Activated CD4-positive, alpha-beta T cell treated with anti-CD3 and anti-CD28 coated beads for 4 hours (primary cell): ENCODE measurements at places on chromosomes 7 and 10.

GRCh38 chr10:90930070-90930837, 9.4 kb upstream of the ANKRD1 start:
- DNase-seq: no peak

- no peak for DNase-seq
These were observed 54.7 kb upstream of the AMPH start for GRCh38 chr7:38685851-38686250.

GRCh38 chr7:32314761-32315160, 175.4 kb downstream of the LSM5 start:
- no peak for DNase-seq

DNA sequence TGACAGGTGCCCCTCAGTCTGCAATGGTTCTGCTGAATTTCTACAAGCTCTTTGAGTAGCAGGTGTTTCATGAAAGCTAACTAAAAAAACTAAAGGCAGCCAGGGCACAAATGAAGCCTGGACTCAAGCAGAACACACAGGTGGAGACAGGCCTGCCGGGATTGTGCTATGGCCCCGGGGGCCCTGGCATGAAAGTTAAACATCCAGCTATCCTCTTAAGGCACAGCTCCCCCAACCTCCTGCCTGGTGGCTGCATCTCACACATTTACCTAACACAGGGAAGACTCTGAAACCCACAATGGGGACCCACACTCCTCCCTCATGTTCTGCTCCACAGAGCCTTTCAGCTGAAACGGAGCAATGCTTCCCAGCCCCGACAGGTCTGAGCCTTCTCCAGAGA, 76.3 kb upstream of the CAMK2B start:
- DNase-seq: no peak

- DNase-seq: no peak
These were observed 49.0 kb upstream of the TNRC18 start for GRCh38 chr7:5472432-5473315.

- no peak for DNase-seq
These were observed 337 bp downstream of the TRIL start for GRCh38 chr7:28957751-28958234.

DNA sequence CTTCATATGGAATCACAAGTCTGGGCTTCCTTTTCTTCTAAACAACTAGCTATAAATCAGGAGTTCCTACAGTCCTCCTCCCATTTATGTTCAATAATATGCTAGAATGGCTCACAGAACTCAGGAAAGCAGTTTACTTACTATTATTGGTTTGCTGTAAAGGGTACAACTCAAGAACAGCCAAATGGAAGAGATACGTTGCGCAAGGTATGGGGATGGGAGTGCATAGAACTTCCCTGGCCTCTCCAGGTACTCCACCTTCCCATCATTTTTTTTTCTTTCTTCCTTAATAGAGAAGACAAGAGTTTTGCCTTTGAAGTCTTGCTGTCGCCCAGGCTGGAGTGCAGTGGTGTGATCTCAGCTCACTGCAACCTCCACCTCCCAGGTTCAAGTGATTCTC, 27.1 kb upstream of the SEMA4G start:
- no peak for DNase-seq

GRCh38 chr10:60707841-60708240, 70.4 kb upstream of the CDK1 start:
- DNase-seq: no peak

DNA sequence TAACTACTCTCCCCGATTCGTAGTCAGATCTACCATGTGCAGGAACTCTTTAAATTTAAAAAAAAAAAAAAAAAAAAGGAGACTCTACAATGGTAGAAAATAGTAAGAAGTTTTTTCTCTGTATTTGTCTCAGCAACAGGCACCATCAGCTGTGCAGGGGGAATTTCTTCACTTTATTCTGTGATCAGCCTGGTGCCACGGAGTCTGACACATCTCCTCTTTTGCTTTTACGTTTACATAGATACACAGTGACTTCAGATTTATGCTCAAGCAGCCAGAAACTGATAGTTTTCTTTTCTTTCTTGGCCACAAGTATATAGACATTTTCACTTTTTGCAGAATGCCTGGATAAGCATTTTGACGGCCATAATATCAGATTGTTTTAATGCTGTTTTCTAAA, 190.6 kb upstream of the AKR1E2 start:
- DNase-seq: no peak

DNA sequence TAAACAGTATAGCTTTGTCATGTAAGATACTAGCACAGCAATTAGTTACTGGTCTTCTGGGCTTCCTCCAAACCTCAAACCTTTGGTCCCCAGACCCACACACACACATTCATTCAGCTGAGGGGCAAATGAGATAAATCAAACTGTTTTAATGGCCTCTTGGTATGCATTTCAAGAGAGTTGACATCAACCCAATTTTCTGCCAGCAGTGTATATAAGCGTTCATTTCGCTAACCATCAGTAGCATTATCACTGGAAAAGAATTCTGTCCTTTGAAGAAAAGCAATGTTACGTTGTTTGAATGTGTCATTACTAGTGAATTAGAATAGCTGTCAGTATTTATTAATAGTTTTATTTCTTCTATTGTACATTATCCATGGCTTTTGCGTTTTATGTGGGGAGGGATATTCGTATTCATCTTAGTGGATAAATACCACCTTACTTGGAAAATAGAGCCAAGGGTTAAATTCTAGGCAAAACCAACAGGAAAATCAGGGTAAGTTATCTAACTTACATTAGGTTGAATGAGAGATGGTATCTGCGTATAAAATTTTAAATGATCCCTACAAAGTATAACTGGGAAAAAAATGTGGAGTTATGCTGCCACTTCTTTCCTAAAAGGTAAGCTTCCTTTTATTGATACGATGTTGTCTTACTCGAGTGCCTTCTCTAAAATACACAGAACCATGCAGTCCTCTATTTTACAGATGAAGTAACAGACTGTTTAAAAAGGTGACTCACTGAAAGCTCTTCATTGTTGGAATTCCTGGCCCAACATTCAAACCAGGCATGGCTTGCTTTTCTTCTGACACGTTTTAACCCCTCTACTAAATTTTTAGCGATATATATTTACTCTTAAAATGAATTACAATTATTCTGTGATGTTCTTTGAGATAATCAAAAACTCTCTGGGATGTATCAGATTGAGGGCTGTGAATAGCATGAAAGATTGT, 2.0 kb upstream of the ZMYND11 start:
- no peak for DNase-seq

- no peak for DNase-seq
These were observed 7.0 kb downstream of the KCNK18 start for GRCh38 chr10:117204316-117204715.

- peak; percentile 5 for DNase-seq
These were observed 635 bp downstream of the ZNF12 start for GRCh38 chr7:6705959-6706665.

DNA sequence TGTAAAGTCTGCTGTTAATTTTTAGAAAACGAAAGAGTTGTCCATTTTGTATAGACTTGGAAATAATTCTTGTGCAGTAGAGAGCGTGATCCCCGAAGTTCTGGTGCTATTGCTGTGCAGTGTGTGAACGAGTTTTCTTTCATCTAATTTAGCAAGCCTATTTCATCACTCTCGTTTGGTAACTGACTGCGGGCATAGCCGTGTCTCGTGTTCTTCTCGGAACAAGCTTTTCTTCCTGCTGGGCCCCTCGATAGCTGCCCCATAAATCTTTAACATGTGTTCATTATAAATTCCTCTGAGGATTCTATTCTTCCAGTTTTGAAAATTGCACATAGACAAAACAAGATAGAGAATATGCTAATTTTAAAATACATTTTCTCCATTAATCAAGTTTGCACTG, 622.0 kb upstream of the PFKP start:
- no peak for DNase-seq

DNA sequence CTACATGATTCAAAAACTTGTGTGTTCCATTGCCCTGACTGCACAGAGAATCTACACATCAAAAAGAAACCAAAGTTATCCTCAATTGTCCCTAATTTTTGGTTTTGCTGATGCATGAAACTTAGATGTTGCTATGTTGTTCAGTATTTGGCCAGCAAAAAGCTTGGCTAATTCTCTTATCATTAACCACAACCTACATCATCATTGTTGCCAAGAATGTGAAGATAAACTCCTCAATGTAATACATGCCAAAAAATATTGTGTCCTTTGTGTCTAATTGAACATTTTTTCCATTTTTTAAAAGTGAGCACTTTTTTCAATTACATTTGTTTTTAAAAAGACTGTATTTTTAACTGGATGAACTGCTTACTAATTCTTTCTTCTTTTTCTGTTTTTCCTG, 268.0 kb upstream of the SEMA3D start:
- no peak for DNase-seq

GRCh38 chr7:12174931-12175330, 36.2 kb upstream of the TMEM106B start:
- DNase-seq: no peak

DNA sequence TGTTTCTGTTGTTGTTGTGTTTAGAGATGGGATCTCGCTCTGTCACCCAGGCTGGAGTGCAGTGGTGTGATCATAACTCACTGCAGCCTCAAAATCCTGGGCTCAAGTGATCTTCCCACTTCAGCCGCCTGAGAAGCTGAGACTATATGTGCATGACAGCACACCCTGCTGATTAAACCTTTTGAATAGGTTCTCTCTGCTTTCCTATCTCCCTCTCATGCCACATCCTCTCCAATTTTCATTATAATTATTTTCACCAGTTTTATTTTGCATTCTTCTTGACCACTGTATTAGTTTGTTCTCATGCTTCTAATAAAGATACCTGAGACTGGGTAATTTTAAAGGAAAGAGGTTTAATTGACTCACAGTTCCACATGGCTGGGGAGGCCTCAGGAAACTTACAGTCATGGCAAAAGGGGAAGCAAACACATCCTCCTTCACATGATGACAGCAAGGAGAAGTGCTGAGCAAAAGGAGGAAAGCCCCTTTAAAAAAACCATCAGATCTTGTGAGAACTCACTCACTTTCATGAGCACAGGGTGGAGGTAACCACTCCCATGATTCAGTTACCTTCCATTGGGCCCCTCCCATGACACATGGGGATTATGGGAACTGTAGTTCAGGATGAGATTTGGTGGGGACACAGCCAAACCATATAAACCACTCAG, 12.9 kb downstream of the AGK start:
- DNase-seq: no peak

- DNase-seq: no peak
These were observed 206.3 kb downstream of the ADARB2 start for GRCh38 chr10:1530871-1531517.

- DNase-seq: no peak
These were observed 132.5 kb downstream of the NOC3L start for GRCh38 chr10:94230134-94230785.

- no peak for DNase-seq
These were observed 169.3 kb downstream of the PPP1R17 start for GRCh38 chr7:31856337-31856736.

- DNase-seq: no peak
These were observed 694.1 kb downstream of the ANKRD7 start for GRCh38 chr7:118918556-118918955.

GRCh38 chr7:148319316-148319808, 271.2 kb upstream of the C7orf33 start:
- DNase-seq: no peak

GRCh38 chr10:1454428-1454827, 282.9 kb downstream of the ADARB2 start:
- no peak for DNase-seq

- DNase-seq: no peak
These were observed 47.6 kb upstream of the PPIF start for GRCh38 chr10:79299397-79300241.

DNA sequence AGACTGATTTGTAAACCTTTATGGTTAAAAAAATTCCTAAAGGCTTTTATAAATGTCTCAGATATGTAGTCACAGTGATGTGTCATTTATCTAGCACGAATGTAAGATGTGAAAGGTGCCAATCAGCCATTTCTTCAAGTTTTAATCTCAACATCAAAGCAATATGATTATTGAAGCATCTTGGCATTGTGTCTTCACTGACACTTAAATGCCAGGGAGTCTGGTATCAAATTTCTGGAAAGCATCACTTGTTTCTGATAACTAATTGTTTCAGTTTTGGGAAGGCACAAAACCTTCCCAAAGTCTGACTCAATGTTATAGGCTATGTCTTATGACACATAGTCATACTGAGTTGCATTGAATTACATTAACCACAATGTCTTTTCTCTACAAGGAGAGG, 492.0 kb upstream of the CNTNAP2 start:
- DNase-seq: no peak

GRCh38 chr10:132575320-132576201, 38.0 kb downstream of the INPP5A start:
- no peak for DNase-seq

GRCh38 chr7:157464971-157465886, 128.4 kb downstream of the DNAJB6 start:
- DNase-seq: no peak

- no peak for DNase-seq
These were observed 101.8 kb downstream of the SAMD9 start for GRCh38 chr7:93015779-93016481.

DNA sequence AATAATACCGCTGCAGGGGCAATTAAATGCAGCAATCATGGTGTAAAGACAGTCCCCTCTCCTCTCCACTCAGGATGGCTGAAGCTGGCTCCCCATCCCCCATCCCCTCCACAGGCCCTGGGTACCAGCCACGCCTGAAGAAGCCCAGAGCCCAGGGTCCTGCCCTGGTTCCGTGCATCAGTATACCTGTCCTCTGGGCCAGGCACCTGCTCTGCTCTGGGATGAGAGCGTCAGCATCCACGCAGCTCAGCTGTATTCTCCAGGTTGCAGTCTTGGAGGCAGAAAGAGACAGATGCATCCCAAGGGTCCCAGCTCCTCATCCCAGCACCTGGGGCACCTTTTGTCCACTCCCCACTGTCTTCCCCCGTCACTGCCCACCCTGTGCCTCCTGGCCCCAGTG, 233.8 kb downstream of the TCERG1L start:
- no peak for DNase-seq

DNA sequence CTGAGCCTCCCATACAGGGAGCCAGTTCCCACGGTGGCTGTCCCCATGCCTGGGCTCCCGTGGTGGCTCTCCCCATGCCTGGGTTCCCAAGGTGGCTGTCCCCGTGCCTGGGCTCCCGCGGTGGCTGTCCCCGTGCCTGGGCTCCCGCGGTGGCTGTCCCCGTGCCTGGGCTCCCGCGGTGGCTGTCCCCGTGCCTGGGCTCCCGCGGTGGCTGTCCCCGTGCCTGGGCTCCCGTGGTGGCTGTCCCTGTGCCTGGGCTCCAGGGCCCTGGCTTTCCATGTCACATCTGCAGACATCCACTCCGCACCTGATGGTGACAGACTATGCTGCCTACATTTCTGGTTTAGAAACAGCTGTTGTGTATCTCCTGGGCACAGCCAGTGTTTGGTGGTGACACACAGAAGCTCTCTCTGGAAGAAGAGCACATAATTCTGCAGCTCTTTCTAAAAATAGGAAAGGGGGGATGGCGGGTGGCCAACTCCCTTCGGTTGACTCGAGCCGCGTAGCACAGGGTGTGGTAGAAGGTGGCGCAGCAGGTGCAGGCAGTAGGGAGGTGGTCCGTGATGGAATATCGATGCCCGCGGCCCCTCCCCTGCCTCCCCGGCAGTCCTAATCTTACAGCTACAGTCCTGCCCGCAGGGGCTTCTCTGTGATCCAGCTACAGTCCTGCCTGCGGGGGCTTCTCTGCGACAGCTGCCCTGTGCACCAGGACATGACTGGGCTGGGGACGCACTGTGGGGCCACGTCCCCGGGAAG, 251.2 kb downstream of the DNAJB6 start:
- DNase-seq: no peak
